LNCaP clone FGC (cell line): ENCODE measurements at places on chromosomes 1 and 21.

DNA sequence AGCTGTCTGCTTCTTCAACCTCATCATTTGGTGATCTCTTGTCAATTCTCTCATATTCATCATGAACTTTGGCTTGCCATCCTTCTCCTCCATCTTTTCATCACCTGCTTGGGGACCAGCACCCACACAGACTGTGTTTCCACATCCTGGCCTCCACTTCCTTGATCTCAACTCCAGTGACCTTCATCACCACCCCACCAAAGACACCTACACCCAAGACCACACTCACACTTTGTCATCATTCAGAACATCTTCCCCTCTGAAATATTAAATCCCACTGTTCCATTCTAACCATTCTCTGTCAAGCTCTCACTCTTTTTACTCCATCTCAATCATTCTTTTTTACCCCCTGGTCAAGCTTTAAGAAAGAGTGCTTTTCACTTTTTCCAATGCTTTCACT lies 115.5 kb upstream of the VAV3 start:
- DNase-seq = no peak

DNA sequence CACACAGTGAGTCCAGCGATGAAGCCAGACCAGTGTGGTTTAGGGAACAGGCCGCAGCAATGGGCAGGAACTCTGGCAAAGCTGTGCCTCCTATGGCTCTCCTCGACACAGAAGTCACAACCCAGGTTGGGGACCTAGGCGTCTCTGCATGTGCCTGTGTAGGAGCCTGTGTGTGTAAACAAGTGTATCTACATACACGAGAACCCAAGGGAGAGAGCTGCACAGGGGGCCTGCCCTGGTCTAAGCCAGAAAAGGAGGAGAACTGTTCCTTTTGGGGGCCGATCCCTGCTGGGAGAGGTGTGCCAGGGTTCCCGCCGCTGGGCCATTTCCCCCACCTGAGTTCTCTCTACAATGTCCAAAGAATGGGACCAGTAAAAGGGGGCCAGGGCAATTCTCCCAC lies 56.0 kb downstream of the CD247 start:
- no peak for DNase-seq

DNA sequence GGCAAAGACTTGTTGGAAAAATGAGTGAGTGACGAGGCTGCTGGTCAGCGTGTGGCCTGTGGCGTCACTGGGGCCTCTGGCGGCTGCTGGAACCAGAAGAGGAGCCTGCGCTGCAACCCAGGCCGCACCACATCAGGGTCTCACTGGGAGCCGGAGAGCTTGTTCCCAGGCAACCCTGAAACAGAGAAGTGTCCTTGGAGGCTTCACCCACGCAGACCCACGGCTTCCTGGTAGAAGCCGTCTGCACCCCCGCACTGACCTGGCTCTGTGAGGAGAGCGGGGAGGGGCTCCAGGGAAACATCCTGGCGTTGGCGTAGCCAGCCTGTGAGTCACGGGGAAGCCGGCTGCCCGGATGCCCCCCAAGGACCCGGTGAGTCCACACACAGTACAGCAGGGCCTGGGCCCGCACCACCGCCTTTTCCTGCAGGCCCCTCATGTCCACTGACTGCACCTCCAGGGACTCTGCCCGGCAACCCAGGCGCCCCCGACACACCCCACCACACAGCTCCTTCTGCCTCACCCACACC lies 57.4 kb downstream of the COL6A1 start:
- no peak for DNase-seq

DNA sequence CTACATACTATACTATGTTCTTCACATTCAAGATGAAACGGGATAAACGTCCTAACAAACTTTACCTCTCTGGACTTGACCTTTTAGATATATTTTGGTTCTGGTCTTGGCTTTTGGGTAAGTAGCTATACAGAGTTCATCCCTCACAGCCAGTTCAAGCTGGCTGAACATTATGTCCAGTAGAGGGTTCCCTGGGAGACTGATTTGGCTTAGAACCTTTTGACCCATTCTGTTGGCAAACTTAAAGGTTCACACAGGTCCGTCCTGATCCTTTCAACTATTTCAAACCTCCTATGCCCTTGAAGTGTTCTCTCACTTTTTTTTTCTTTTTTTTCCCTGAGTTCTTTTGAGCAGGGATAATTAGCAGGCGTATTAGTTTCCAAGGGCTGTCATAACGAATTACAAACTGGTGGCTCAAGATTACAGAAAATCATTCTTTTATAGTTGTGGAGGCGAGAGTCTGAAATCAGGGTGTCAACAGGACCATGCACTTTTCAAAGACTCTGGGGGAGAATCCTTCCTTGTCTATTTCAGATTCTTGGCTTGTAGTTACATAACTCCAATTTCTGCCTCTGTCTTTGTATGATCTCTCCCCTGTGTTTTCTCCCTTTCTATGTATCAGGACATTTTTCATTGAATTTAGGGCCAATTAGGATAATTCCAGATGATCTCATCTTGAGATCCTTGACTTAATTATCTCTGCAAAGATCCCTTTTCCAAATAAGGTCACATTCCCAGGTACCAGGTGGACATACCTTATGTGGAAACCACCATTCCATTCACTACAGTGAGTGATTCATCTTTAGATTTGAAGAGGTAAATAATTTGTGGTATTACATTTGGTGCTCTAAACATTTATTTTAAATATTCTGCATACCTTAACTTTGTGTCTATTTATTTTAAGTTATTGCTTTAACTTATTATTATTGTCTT lies 257.4 kb upstream of the USP25 start:
- peak; percentile 2 for DNase-seq

- no peak for DNase-seq
Measured at GRCh38 chr1:30226648-30227047, 496.7 kb downstream of the MATN1 start.

- no peak for DNase-seq
Measured at GRCh38 chr1:53902235-53903138, 8.5 kb downstream of the DIO1 start.

DNA sequence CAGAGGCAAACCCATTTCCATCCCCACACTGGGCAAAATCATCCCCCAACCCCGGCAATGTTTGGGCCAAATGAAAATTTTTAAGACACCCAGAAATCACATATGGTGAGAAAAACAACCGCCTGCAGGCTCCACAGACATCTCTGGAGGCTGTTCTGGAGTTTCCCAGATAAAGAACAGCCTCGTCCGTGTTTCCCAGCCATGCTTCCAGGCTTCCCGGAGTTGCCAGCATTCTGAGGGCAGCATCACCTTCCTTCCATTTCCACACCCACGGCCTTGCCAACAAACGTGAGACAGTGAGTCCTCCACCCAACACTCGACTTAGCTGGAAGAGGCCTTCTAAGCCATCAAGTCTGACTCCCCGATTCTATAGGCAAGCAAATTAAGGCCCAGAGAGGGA lies 36.9 kb downstream of the KCNN3 start:
- DNase-seq = no peak

GRCh38 chr1:190739926-190740325 lies 262.3 kb upstream of the BRINP3 start:
- no peak for DNase-seq

- no peak for DNase-seq
Measured at GRCh38 chr1:53112271-53112774, 30.1 kb downstream of the SLC1A7 start.

DNA sequence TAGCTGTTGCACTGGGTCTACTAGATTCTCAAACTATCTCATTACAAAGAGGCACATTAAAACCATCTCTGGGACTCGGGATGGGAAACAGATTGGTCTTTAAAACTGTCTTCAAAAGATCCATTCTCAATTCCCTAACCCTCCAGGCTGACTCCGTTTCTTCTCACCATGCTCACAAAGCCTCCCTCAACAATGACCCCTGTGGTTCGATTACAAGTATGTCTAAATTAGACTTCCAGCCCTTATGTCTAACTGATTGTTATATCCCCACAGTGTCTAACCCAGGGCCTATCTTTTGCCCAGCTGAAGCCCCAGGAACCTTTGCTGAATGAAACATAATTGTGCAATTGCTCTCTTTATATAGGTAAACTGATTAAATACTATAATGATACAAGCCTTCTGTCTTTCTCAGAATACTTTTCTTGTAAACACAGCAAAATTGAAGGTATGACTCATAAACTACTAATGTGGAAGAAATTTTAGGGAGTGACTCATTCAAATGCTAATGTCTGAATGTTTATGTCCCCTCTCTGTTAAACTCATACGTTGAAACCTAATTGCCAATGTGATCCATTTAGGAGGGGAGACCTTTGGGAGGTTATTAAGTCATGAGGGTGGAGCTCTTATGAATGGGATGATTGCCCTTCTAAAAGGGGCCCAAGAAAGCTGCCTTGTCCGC lies 65.6 kb upstream of the DAB1 start:
- no peak for DNase-seq

DNA sequence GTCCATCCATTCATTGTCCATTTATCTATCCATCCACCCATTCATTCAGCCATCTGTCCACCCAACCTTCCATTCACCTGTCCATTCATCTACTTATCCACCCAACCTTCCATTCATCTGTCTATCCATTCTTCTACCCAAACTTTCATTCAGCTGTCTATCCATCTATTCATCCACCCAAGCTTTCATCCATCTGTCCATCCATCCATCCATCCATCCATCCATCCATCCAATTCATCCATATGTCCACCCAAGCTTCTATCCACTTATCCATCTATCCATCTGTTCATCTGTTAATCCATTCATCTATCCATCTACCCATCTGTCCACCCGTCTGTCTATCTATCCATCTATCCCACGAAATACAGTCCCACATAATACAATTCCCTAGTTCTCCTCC lies 21.6 kb upstream of the MAN1C1 start:
- no peak for DNase-seq

DNA sequence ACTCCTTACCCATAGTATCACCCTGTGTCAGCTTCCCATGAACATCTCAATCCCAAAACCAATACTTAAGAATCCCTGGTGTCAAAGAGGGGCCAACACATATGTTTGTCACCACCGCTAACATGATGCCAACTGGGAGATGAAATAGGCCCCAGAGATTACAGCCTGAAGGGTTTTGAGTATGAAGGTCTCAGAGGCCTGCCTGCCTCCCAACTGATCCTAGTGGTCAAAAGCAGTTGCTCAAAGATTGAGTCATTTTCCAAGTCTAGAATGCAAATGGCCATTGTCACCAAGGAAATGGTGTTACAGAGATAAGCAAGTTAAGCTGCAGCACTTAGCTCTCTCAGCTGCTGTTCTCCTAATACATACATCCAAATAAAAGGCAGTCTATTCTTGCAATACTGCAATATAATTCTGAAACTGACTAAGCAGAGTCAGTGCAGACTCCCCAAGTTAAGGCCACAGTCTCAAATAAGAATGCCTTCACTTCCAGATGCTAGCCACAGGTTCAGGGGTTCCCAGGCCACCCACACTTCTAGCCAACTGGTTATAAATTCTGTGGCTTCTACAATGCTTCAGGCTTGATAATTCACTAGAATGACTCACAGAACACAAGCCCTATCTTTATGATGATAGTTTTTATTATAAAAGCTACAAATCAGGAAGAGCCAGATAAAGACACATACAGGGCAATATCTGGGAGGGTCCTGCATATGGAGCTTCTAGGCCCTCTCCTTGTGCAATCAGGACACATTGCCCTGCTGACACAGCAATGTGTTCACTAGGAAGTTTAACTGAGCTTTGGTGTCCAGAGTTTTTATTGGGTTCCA lies 18.7 kb downstream of the DUSP10 start:
- no peak for DNase-seq

DNA sequence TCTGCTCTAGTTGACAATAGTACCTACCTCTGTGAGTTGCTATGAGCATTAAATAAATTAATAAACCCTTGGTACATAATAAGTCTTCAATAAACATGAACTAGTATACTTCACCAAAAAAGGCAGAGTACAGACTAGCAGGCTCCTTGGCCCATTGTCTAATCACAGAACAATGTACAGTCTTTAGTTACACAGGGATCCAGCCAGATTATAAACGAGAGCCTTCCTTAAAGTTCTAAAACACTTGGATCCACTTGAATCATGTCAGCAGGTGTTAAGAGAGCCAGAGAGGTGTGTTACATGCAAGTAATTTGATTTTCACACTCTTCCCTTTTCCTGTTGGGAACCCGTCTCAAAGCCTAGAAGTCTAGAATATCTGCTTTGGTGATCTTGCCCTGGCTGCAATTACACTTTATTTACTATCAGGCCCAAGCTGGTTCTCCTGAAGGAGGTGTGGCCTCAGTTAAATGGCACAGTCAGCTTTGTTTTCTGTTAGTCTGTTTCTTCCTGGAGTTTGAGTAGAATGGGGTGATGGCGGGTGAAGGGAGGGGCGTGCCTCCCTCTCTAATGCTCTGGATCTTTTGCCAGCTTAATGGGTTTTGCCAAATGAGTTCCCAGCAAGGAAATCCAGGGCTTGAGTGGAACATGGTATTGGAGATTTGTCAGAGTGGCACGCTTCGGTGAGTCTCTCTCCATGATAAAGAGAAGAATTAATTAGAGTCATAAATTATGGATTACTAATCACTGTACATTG lies 570.9 kb upstream of the CAMK1G start:
- no peak for DNase-seq

DNA sequence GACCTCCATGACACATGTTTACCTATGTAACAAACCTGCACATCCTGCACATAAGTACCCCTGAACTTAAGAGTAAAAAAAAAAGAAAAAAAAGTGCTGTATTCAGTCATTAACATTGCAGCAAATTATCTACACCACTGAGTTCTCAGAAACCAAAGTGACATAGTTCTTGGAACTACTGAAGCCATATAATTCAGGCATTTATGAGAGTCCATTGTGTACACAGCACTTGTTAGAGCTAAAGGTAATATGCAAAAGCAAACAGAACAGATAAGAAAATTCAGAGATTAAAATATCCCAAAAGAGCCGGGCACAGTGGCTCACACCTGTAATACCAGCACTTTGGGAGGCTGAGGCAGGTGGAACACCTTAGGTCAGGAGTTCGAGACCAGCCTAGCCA lies 38.0 kb downstream of the F5 start:
- peak; percentile 57 for DNase-seq

DNA sequence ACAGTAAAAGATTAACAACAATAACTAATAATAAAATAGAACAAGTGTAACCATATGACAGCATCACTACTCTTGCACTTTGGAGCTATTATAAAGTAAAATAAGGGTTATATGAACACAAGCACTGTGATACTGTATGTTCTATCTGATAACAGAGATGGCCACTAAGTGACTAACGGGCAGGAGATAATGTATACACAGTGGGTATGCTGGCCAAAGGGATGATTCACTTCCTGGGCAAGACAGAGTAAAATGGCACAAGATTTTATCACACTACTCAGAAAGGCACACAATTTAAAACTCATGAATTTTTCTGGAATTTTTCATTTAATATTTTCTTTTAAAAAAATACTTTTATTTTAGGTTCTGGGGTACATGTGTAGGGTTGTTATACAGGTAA lies 12.3 kb downstream of the SLC9C2 start:
- DNase-seq = peak; percentile 14

GRCh38 chr1:172719694-172720138 lies 60.8 kb downstream of the FASLG start:
- DNase-seq = no peak

- no peak for DNase-seq
Measured at GRCh38 chr21:26388731-26389231, 184.3 kb downstream of the CYYR1 start.

DNA sequence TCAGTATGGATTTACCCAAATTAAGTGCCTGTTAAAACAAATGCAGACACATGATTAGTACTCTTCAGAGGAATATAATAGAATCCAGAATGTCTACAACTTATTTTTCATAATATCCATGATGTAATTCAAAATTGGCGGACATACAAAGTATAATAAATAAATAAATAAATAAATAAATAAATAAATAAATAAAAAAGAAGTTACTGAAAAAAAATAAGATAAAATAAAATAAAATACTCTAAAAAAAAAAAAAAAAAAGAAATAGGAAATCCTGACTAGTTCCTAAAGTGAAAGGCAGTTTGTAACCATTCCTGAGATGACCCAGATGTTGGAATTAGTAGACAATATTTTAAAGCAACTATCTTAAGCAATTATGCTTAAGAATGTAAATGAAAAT lies 219.0 kb upstream of the SPAG17 start:
- no peak for DNase-seq
